ENCODE measurements at places on chromosomes 4 and X.

- DNase-seq = no peak
Observed at GRCh38 chr4:64776820-64777219, 367.6 kb upstream of the TECRL start.

DNA sequence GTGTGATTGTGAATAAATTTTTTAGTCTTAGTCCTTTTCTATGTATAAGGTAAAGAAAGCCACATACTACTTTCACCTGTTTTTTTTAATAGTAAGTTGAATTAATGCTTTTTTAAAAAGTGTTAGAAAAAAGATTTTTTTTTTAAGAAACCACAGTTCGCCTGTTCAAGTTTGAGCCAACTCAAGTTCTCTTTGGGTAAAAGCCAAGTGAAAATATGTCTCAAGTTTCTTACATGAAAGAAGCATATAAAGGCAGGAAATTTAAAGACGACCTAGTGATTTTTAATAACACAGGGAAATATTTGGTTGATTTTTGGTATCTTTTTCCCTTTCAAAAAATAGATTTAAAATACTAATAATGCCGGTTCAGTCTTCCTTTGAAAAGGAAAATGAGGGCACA is 369.9 kb upstream of the NR3C2 start:
- DNase-seq = no peak

DNA sequence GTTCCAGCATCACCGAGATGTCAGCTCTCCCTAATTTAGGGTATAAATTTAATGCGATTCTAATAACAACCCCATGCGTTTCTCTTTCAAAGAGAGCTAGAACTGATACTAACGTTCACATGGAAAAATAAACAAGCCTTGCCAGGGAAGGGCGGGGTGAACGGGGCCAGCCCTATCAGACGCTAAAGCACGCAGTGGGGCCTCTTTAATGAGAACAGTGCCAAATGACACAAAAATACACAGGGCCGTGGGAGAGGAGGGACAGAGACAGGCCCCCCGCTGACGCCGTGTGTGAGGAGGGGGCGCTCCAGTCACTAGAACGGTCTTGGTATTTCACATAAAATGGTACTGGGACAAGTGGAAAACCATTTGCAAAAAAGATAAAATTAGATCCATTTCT is 21.3 kb upstream of the ADRA2C start:
- DNase-seq = no peak

DNA sequence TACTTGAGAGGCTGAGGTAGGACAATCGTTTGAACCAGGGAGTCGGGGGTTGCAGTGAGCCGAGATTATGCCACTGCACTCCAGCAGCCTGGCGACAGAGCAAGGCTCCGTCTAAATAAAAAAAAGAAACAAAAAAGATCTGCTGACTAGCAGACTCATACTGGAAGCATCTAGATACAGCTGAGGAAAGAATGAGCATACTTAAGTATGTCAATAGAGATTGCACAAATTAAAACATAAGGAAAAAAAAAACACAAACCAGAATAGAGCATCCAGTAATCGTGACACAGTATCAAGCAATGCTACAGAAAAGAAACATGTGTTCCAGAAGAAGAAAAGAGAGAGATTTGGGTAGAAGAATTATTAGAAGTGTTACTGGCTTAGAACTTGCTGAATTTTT is 105.5 kb upstream of the SPOCK3 start:
- no peak for DNase-seq

DNA sequence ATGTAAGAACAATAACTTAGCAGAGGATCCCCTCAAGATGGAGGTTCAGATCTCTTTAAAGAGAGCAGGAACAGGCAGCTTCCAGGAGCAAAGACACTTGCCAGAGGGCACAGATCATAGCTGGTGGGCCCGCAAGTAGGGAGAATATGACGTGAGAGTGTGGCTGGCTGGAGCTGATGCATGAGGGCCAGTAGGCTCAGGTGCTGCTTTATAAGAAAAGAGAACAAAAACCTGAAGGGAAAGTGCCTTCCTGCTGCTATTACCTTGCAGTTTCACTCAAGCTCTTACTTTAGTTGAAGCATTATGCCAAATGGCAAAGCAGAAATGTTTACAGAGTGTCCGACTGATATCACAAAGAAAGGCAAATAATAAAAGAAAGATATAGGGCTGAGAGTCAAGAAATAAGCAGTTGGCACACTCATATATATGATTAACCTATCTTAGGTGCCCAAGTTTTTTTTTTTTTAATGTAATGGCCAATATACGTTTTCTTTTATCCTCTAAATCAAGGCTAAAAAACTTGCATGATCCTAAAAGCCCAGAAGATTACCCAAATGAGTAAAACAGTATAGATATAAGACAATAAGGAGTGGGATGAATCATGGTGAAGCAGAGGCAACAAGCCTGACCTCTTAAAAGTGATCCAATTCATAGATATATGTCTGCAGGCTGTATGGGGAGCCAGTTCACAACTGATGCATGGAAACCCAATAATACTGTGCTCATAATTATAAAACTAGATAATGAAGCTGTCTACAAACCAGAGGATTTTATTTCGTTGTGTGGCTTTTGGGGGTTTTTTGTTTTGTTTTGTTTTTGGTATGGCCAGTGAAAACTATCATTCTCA is 12.6 kb downstream of the NR0B1 start:
- no peak for DNase-seq

DNA sequence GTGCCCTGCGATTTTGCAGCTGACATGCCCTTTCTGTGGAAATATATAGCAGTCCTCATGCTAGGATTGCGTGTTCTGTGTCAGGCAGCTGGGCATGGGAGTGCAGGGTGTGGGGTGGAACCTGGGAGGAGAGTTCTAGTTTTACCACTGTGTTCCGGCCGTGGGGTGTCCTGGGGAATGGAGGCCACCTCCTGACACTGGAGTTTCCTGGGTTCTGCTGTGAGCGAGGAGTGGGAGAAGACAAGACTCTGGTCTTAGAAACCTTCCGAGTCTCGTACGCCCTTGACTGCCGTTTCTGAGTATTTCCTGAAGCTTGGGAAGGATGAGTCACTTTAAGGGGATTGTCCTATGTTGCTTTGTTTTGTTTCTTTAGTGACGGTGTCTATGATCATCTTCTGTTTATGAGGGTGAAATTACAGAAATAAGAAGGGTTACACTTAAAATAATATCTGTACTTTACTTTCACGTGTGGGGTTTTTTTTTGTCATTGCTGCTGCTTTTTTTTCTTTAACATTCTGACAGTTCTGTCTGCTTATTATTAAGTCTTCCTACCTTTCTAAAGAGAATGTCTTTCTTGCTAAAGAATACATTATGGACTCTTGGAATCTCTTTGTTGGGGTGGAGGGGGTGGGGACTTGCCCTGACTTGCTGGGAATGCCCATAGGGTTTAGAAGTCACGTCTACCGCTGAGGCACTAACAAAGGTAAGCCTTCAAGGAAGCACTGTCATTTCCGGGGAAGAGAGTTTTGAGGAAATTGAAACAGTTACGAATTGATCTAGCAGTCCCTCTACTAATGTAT is 19.1 kb downstream of the CD99 start:
- no peak for DNase-seq

GRCh38 chr4:19700992-19701391 is 550.7 kb upstream of the SLIT2 start:
- no peak for DNase-seq

Measured in cortex of kidney (tissue), 1 donor.